Suppressor macrophage (primary cell): ENCODE measurements at places on chromosomes 13 and 19.
A peak's percentile ranks its signal among the peaks of the same experiment; 100 is the strongest.

- DNase-seq, result no peak
Measured at GRCh38 chr13:24694907-24695306, 14.7 kb downstream of the ATP12A start.

DNA sequence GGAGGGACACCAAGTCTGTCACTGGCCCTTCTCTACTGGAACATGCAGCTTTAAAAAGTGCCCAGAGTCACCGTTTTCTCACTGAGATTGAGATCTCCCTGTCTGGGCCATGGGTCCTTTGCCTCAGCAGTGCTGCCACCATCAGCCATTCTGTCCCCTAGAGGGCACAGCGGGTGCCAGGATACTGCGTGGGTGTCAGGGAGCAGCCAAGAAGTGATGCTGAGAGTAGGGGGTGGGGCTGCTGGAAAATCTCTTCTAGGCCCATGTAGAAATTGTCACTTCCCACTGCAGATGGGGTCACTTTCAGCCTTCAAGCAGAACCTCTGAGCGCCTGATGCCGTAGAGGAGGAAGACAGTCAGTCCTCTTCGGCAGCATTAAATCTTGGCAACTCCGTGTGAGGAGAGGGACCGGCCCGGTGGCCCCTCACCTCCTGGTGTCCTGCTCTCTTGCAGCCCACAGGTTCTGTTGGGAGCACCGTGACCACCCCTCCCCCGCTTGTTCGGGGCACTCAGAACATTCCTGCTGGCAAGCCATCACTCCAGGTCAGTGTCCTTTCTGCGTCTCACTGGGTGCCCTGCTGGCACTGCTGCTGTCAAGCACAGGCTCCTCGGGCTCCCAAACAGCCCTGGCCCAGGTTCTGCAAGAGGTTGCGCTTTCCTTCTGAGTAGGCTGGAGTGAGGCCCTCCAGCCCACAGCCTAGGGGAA lies 21.4 kb downstream of the TSSK6 start:
- peak; percentile 23 for DNase-seq

DNA sequence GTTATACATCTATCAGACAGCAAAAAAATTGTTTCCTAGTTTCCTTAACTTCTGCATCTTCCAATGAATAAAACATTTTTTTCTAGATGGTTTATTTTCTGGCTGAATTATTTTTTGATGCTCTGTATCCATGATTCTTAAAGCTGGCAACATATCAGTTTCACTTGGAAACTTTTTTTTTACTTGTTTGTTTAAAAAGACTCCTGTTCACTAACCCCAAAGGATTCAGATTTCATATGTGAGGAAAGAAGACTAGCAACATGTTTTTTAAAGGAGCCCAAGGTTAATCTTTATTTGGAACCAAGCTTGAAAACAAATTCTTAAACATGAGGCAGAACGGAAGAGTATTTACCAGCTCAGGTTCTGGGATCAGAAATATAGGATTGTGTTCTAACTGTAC lies 632.3 kb downstream of the SLITRK6 start:
- DNase-seq, result no peak

- no peak for DNase-seq
Measured at GRCh38 chr13:31172535-31172934, 10.8 kb upstream of the HSPH1 start.

DNA sequence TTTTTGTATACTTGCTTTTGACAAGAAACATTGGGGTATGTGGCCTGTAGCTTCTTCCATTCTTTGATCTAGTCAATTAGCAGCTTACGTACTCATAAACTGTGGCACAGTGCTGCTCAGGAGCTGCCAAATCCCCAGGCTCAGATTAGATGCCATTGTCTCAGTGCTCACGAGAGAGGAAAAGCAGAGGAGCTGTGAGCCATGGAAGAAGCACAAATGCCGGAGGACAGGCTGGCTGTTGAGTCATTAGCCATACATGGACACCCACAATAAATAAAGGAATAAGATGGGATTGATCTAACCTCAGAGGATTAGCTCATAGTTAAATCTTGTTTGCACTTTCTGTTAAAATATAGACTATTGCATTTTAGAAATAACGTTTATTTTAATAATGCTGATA lies 121.7 kb downstream of the POSTN start:
- no peak for DNase-seq

GRCh38 chr13:60120617-60121336 lies 43.0 kb downstream of the DIAPH3 start:
- DNase-seq, result no peak

- DNase-seq, result no peak
Measured at GRCh38 chr13:20148501-20149183, 12.2 kb downstream of the GJA3 start.

- no peak for DNase-seq
Measured at GRCh38 chr19:7839476-7839875, 9.5 kb downstream of the EVI5L start.

DNA sequence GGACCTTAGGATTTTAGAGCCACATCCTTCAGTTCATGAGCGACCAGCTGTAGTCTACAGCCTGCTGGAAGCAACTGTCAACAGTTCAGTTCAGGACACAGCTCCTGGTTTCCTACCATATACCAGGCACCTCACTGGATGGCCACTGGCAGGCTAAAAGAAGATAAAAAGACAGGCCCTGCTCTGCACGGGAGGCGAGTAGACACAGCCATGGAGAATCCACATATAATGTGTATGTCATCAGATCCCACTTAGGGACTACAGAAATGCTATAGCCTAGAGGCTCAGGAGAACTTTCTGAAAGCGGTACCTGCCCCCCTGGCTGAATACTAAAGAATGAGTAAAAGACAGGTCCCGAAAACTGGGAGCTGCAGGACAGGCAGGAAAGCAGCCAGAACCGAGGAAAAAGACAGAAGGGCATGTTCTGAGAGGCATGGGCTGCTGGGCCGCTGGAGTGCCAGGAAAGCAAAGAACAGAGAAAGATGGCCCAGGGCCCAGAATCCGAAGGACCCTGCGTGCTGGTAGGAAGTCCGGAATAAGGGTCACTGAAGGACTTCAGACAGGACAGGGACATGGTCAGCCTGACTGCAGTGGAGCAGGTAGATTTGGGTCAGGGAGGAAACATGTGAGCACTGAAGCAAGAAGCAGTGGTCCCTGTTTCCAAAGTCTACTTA lies 23.5 kb downstream of the DZIP1 start:
- DNase-seq, result no peak

- no peak for DNase-seq
Measured at GRCh38 chr13:72504131-72504841, 223.1 kb downstream of the MZT1 start.

GRCh38 chr13:91302111-91302510 lies 45.4 kb upstream of the MIR17HG start:
- no peak for DNase-seq

GRCh38 chr19:4326837-4327251 lies 11.8 kb downstream of the STAP2 start:
- DNase-seq, result no peak

GRCh38 chr19:54035215-54036178 lies 28.2 kb downstream of the VSTM1 start:
- DNase-seq, result peak; percentile 59

DNA sequence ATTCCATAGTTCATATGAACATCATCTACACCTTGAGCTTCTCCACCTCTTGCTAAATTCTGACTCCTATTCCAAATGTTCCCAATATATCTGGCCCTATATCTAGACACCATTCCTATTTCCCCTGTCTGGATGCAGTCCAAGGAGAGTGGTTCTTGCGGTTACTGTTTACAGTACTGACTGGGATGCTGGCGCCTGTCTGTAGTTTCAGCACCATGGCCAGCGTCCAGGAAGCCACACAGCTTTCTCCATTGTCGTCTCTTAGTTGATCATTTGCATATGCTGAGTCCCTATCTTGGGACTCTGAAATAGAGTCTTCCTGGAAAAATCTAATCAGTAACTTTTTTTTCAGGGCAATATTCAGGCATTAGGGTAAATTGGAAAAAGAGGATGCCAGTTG lies 14.9 kb downstream of the LAIR2 start:
- DNase-seq, result peak; percentile 80

DNA sequence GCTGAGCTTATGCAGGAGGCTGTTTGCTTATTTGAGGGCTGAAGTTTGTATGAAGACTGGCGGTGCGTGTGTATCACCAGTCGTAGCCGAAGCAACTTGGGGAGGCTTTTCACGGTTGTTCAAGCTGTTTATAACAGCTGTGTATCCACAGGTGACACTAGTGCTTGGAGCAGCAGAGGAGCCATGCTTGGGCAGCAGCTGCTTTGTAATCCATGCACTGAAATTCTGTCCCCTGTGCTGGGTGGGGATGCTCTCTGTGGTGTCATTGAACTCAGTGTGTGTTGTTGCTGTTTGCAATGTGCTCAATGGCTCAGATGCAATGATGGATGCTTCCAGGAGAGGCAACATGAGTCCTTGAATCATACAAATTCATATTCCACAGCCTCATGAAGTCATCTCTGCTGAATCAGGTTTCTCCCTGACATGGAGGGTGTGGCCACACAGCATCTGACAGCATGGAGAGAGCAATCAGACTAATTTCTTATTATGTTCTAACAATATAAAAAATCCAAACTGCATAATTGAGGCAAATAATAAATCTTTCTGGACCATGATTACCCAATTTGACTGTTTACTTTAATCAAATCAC lies 18.8 kb upstream of the GTF3A start:
- DNase-seq, result no peak

GRCh38 chr13:106709522-106709921 lies 141.6 kb upstream of the ARGLU1 start:
- no peak for DNase-seq

DNA sequence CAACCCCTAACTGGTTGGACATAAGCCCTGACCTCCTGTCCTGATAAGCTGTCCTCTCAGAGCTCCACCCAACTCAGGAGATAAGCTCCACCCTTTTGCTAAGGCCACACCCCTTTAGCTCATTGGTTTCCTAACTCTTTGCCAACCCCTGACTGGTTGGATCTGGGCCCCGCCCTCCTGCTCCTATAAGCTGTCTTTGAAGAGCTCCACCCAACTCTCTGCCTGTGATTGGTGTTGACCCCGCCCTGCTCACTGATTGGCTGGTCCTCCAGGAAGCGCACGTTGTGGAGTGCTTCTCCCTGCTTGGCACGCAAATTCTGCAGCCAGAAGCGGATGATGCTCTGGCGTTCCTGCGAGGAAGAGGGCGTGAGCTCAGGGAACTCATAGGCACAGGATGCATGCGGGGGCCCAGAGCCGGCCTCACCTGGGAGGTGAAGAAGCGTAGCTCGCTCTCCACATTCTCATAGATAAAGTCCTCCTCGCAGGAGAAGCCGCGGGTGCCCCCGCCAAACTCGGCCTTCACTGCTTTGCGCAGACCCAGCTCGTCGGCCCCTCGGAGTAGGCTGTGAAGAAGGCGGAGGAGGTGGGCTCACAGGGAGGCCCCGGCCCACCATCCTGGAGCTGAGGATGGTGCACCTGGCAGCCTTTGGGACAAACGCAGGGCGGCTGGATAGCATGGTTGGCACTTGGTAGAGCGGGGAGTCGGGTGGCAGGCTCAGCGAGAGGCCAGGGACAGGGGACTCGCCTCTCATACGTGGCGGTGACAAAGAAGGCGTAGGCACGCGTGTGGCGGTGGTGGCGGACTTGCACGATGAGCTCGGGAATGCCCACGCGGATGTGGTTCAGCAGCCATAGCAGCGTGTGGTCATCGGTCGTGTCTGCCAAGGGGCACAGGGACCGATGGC lies 1.7 kb downstream of the ANO8 start:
- DNase-seq, result peak; percentile 60

GRCh38 chr13:27535546-27535945 lies 84.8 kb downstream of the LNX2 start:
- DNase-seq, result no peak

DNA sequence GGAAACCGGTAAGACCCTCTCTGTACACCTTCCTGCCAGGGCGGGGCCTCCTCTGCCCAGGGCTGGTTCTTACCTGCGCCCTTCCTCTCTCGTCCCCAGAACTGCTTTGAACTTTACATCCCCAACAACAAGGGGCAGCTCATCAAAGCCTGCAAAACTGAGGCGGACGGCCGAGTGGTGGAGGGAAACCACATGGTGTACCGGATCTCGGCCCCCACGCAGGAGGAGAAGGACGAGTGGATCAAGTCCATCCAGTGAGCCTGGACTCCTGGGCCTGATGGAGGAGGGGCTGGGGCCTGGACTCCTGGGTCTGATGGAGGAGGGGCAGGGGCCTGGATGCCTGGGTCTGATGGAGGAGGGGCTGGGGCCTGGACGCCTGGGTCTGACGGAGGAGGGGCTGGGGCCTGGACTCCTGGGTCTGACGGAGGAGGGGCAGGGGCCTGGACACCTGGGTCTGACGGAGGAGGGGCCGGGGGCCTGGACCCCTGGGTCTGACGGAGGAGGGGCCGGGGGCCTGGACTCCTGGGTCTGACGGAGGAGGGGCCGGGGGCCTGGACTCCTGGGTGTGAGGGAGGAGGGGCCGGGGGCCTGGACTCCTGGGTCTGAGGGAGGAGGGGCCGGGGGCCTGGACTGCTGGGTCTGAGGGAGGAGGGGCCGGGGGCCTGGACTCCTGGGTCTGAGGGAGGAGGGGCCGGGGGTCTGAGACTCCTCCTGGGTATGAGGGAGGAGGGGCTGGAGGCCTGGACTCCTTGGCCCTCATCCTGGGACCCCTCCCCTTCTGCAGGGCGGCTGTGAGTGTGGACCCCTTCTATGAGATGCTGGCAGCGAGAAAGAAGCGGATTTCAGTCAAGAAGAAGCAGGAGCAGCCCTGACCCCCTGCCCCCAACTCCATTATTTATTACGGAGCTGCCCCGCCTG lies 9.4 kb downstream of the CYTH2 start:
- no peak for DNase-seq

DNA sequence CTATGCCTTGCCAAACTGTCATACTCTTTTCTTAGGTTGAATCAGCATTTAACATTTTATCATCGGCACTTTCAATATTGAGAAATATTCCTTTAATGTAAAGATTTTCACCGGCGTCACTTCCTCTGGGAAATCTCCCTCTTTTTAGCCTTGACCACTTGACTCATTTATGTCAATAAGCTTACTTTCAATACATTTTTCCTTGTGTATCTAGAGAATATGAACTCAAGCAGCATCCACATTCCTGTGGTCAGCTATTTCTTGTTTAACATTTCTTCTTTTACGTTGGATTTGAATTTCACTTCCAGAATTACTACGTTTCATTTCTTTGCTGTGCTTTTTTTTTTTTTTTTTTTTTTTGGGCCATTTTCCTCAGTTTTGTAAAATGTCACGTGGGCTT lies 271.2 kb upstream of the HTR2A start:
- peak; percentile 38 for DNase-seq

DNA sequence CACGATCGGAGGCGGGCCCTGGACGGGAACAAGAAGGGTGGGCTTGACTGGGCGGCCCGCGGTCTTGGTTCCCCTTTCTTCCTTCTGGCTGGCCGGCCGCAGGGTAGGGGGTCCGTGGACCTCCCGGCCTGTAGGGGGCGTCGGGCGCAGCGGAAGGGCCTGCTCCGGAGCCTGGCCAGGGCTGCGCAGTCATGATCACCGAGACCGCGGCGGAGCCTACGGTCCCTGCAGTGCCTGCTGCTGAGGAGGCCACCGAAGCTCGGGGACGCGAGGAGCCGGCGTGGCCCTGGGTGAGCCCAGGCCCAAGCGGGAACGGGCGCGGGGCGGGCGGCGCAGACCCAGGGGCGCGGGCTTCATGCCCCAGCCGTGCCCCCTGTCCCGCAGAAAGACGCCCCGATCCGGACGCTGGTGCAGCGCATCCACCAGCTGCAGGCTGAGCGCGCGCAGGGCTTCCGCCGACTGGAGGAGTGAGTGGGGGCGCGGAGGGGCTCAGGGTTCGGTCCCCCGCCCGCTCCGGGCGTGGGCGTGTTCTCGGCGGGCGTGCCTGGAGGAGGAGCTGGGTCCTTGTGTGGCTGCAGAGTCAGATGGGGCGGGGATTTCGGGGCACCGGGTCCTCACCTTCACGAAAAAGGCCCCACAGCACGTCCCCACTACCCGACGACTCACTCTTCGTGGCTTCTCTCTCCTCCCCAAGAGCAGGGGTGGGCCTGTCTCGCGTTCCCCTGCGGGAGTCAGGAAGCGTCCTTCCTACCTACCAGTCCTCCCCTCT lies at the start of gene REX1BD:
Gene REX1BD (plus strand): TSS at position 188 of the 769 bp plus-strand sequence. CDS start 4 bp downstream, at position 192.
- DNase-seq, result peak; percentile 89

- DNase-seq, result no peak
Measured at GRCh38 chr13:113650731-113651148, 7.3 kb downstream of the ATP4B start.
